ENCODE measurements at places on chromosomes 6 and 20. TPM values are rescaled to one million over a fixed set of nuclear protein-coding genes. Genes with fewer than 3 reads are reported as not detected.

DNA sequence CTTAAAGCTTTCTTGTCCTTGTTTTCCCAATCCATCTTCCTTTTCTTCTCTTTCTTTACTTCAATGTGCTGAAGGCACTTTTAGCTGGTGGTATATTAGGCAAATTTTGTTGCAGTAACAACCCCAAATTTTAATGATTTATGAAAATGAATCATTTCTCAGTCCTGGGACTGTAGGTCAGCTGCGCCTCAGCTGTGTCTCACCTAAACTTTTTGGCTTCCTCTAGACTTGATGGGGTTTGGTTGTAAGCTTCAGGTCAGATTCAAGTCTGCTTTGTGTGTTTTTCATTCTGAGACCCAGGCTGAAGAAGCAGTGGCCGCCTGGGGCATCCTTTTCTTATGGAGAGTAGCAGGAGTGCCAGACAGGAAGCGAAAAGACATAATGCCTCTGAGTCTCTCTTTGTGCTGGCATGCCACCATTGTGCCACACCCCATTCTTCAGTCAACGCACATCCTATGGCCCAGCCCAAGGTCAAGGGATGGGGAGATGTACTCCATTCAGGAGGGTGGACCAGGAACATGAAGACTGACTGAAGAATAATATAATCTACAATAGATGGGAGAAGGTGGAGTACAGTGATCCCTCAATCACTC, 28.9 kb upstream of the CD83 start:
- no peaks in the 10 kb centered on the region for H3K36me3 ChIP-seq
- no peak overlapping the region for H3K4me3 ChIP-seq
- H3K27me3 ChIP-seq = no peaks in the 10 kb centered on the region
- H3K4me1 ChIP-seq = peaks cover 13% of the 10 kb centered on the region
- H3K27ac ChIP-seq = no peak overlapping the region

- no peak for DNase-seq
- H3K27me3 ChIP-seq = peaks cover 3% of the 10 kb centered on the region
- H3K36me3 ChIP-seq = no peaks in the 10 kb centered on the region
- no peaks in the 10 kb centered on the region for H3K4me1 ChIP-seq
- no peak overlapping the region for H3K4me3 ChIP-seq
- H3K27ac ChIP-seq = no peak overlapping the region
Measured at GRCh38 chr20:63582382-63583063, 8.5 kb upstream of the HELZ2 start.

DNA sequence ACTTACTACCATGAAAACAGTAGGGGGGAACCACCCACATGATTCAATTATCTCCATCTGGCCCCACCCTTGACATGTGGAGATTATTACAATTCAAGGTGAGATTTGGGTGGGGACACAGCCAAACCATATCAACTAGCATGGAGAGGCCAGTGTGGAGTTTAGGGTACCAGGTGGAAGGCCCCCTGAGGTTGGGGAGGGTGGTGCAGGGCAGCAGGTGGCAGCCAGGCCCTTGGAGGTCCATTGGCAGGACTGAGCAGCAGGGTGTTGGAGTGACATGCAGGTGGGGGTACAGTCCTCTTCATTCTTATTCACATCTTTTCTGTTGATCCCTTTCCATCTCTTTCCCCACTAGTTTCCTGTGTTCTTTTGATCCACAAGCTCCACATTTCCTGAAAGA, 42.9 kb downstream of the PHACTR3 start:
- DNase-seq = no peak
- H3K4me1 ChIP-seq = no peaks in the 10 kb centered on the region
- H3K36me3 ChIP-seq = no peaks in the 10 kb centered on the region
- H3K27ac ChIP-seq = no peak overlapping the region
- H3K27me3 ChIP-seq = peaks cover 11% of the 10 kb centered on the region
- no peak overlapping the region for H3K4me3 ChIP-seq

SLC22A1 gene
- total RNA-seq = 0.26 TPM

TREM2 gene
- 0.99 TPM for total RNA-seq

DNA sequence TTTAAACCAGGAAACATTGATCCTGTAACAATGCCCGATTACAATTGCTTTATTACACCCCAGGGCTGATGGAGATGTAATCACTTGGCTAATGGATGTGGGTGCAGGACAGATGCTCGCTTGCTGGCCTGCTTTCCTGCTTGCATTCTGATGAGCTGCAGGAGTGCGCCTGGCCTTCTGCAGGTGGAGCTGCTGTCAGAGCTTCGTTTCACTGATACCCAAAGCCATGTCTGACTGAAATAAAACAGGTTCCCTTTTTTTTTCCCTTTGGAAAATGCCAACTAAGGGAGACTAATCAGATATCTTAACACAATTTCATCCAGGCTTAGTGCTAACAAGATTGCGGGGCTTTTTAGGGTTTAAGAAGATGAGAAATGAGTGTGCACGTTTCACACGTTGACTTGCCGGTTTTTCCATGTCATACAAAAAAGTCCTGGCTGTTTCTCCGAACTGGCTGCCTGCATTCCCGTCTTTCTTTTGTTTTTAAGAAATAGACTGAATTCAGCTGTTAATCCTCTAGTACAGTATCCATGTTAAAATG, 60.7 kb downstream of the VAPB start:
- no peak for DNase-seq
- H3K4me3 ChIP-seq = no peak overlapping the region
- no peaks in the 10 kb centered on the region for H3K4me1 ChIP-seq
- no peaks in the 10 kb centered on the region for H3K27me3 ChIP-seq
- H3K27ac ChIP-seq = no peak overlapping the region
- H3K36me3 ChIP-seq = peaks cover 40% of the 10 kb centered on the region

C6orf141 gene
- total RNA-seq = 8.2 TPM

LRRN4 gene
- not detected for total RNA-seq

- H3K4me3 ChIP-seq = no peak overlapping the region
- no peak overlapping the region for H3K27ac ChIP-seq
- no peaks in the 10 kb centered on the region for H3K27me3 ChIP-seq
- DNase-seq = no peak
- no peaks in the 10 kb centered on the region for H3K36me3 ChIP-seq
- no peaks in the 10 kb centered on the region for H3K4me1 ChIP-seq
Measured at GRCh38 chr20:12255461-12255970, 337.8 kb downstream of the BTBD3 start.

GRCh38 chr6:44339763-44340625, 2.5 kb upstream of the SPATS1 start:
- H3K27me3 ChIP-seq = peaks cover 17% of the 10 kb centered on the region
- H3K36me3 ChIP-seq = no peaks in the 10 kb centered on the region
- no peak overlapping the region for H3K4me3 ChIP-seq
- no peak for DNase-seq

DNA sequence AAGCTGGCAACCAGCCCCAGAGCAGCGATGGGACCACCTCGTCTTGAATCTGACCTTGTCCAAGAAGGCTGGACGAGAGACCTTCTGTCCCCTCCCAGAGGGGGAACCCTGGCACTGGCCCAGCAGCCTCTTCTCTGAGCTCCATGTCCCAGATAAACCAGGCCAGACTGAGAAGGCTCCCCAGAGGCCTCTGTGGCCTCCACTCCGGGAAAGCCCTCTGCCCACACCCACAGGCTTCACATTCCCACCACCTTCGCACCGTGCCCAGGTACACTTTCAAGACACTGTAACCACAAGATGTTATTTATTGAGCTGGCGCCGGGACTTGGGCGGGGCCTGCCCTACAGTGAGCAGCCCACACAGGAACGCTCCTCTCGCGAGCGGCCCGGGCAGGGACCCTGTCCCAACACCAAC, 33.2 kb downstream of the ADA start:
- peaks cover 62% of the 10 kb centered on the region for H3K36me3 ChIP-seq
- H3K27ac ChIP-seq = no peak overlapping the region
- H3K4me1 ChIP-seq = peaks cover 32% of the 10 kb centered on the region
- DNase-seq = no peak
- no peak overlapping the region for H3K4me3 ChIP-seq

KIFC1 gene
- total RNA-seq = 19.5 TPM

OR2H1 gene
- total RNA-seq = not detected

DNA sequence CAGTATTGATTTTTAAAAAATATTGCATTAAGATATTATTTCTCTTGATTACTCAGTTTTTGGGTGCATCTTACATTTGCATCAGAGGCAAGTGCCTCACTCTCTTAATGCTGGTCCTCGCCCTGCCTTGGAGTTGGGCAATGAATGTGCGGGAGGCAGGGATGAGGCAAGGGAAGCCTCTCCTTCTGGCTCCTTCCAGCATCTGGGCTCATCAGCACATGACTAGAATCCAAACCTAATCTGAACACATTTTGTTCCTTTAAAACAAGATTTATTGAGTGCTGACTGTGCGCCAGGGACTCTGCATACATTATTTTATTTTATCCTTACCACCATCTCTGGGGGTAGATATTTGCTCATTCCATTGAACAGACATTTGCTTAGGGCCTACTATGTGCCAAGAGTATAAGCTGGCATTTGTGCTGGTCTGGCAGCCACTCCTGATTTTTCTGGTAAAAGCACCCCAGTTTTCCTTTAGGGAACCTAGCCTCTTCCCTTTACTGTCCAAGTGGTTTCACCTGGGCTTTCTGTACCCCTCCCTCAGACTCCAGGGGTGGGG, 71.9 kb upstream of the ZNFX1 start:
- H3K36me3 ChIP-seq = no peaks in the 10 kb centered on the region
- H3K27me3 ChIP-seq = no peaks in the 10 kb centered on the region
- peaks cover 24% of the 10 kb centered on the region for H3K4me1 ChIP-seq
- no peak overlapping the region for H3K4me3 ChIP-seq
- peak; percentile 82 for DNase-seq
- H3K27ac ChIP-seq = peak overlapping the region; percentile 74

- peak overlapping the region; percentile 98 for H3K4me3 ChIP-seq
- DNase-seq = no peak
- H3K27me3 ChIP-seq = no peaks in the 10 kb centered on the region
- peak overlapping the region; percentile 82 for H3K27ac ChIP-seq
- peaks cover 33% of the 10 kb centered on the region for H3K4me1 ChIP-seq
Measured at GRCh38 chr6:35919827-35920751, 809 bp downstream of the SRPK1 start.

- H3K27me3 ChIP-seq = no peaks in the 10 kb centered on the region
- no peak overlapping the region for H3K4me3 ChIP-seq
Measured at GRCh38 chr20:54223751-54224150, 15.9 kb downstream of the PFDN4 start.

PGC gene
- not detected for total RNA-seq

BTN1A1 gene
- not detected for total RNA-seq

- H3K36me3 ChIP-seq = no peaks in the 10 kb centered on the region
- H3K27ac ChIP-seq = no peak overlapping the region
- DNase-seq = no peak
- H3K27me3 ChIP-seq = peaks cover 3% of the 10 kb centered on the region
- H3K4me1 ChIP-seq = no peaks in the 10 kb centered on the region
Measured at GRCh38 chr6:165894171-165894825, 231.3 kb upstream of the PDE10A start.

DNA sequence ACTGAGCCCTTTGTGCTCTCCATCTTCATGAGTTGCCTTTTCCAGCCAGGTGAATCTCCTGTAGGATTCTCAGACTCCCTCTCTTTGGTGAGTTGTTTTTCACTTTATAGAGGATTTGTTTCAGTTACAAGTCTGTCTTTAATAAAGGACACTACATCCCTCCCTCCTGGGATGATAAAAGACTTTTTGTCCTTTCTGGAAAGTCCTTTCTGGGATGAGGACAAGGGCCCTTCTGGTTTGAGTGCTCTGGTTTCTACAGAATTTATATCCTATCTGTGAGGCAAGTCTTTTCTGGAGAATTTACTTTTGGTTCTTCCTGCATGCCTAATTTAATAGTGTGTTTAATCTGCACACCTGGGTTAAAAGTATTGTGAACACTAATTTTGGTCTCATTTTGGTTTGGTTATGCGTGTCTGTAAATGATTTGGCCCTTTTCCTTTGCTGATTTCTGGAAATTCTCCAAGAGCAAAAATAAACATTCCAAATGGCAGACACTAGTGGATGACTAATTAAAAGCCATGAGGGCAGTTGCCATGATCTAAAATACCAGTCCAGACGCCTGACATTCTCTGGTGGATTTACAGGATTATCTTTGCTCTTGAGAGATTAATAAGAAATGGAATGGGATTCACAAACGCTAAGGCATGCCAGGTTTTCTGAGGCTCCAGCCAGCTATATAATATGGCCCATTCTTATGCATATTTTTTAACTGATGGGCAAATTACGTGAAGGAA, 44.8 kb downstream of the TCP11 start:
- H3K4me1 ChIP-seq = peaks cover 32% of the 10 kb centered on the region
- H3K27me3 ChIP-seq = no peaks in the 10 kb centered on the region
- peak overlapping the region; percentile 16 for H3K27ac ChIP-seq
- no peak for DNase-seq
- peaks cover 3% of the 10 kb centered on the region for H3K36me3 ChIP-seq
- no peak overlapping the region for H3K4me3 ChIP-seq

GRCh38 chr6:164331026-164331425, 916.5 kb downstream of the QKI start:
- no peak for DNase-seq
- no peak overlapping the region for H3K4me3 ChIP-seq
- no peaks in the 10 kb centered on the region for H3K4me1 ChIP-seq
- no peaks in the 10 kb centered on the region for H3K36me3 ChIP-seq
- no peak overlapping the region for H3K27ac ChIP-seq

DNA sequence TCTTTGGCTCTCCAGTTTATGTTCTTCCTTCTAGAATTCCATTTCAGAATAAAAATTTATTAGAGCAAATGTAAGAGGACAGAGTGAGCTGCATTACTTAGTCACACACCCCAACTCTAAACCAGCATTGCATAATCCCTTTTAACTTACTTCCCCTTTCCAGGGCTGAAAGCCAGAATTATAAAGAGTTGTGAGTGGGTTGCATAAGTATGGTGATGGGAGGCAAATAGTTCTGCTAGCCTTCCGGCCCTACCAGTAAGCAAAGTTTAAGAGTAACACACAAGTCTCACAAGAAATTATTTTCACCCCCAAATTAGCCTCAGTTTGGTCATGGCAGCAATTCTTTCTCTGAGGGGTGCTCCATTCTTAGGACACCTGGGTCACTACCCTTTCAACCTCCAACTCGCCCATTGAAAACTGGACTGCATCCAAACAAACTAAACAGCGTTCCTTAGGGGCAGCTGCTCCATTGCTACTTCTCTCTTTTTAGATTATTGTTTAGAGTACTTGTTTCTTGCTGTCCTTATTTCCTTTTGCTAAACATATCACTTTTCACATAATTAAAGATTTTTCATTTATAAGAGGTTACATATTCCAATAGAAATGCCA, 1.6 kb downstream of the KIAA0408 start:
- no peaks in the 10 kb centered on the region for H3K27me3 ChIP-seq
- H3K4me1 ChIP-seq = peaks cover 29% of the 10 kb centered on the region
- H3K27ac ChIP-seq = peak overlapping the region; percentile 51
- peak overlapping the region; percentile 26 for H3K4me3 ChIP-seq
- no peaks in the 10 kb centered on the region for H3K36me3 ChIP-seq
